ENCODE measurements at places on chromosomes 6 and 20.

GRCh38 chr6:116246089-116246488, 7.8 kb downstream of the TSPYL4 start:
- no peak for DNase-seq

GRCh38 chr6:163232015-163232523, 182.4 kb upstream of the QKI start:
- no peak for DNase-seq

DNA sequence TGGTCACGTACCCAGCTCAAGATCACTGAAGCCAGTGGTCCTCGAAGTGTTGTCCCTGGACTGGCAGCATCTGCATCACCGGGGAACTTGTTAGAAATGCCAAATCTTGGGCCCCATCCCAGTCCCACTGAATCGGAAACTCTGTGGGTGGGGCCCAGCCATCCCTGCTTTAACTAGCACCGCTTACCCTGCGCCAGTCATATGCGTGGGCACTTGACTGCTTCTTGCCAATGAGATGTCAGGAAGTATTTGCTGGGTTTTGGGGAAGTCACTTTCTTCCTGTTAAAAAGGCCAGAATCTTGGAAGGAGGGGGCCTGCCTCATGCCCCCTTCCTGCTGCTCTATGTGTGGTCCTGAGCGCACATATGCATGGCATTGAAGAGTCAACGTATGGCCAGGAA, 11.7 kb upstream of the SULF2 start:
- no peak for DNase-seq

DNA sequence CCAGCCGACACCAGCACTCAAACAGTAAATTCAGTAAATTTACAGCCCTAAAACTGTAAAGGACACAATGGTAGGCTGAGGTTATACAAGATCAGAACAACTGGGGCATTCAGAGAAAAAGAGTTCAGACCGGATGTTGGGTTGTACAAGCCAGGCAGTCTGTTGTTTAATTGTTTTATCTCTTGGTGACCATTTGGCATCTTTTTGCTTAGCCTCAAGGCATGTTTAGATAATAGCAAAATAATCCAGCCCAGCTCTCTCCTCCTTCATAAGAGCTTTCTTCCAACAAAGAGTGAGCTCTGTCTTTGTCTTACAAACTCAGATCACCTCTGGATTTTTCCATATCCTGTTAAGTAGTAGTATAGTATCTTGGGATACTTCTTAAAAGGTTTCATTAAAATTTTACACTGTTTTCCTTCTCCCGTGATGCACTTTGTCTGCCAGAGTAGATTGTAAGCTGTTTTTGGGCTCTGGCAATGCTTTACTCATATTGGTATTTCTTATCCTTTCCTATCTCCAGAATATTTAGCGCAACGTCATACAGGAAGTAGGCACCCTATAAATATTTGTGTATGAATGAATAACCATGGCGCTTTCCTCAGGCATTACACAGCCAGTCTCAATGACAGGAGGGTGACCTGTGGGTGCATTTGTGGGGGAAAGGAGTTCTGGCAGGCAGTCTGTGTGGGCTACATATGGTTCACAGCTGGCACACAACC, 35.6 kb upstream of the TRAM2 start:
- no peak for DNase-seq

DNA sequence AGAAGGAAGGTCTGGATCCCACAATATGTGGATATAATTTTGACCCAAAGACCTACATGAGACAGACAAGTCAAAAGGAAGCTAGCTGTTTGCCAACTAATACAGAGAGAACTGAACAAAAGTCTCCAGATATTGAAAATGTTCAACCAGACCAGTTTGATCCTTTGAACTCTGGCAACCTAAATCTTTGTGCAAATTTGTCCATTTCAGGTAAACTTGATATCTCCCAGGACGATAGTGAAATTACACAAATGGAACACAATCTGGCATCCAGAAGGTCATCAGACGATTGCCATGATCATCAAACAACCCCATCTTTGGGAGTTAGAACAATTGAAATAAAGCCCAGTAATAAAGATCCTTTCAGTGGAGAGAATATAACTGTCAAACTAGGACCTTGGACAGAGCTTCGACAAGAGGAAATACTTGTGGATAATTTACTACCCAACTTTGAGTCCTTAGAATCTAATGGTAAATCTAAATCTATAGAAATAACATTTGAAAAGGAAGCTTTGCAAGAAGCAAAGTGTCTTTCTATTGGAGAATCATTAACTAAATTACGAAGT, 41.9 kb upstream of the SDHAF4 start:
- no peak for DNase-seq

DNA sequence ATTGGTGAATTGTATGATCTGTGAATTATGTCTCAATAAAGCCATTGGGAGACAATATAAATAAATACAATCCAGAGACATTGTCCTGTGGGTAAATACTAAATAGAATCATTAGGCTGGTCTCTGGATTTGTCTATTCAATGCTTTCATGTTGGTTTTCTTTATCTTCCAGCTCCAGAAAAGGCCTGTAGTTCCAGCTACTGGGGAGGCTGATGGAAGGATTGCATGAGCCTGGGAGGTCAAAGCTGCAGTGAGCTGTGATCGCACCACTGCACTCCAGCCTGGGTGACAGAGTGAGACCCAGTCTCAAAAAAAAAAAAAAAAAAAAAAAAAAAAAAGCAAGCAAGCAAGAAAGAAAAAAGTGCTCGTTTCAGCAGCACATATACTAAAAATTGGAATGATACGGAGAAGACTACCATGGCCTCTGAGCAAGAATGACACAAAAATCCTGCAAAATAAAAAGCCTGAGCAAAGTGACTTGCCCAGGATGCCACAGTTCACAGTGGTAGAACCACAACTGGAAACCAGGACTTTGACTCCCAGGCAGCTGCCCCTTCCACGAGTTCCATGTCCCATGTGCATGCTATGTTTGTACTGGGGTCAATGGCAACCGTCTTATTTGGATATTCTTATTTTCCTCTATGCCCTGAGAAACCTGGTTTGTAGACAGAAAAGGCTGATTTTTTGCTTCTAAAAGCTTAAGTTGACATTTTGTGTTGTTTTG, 33.6 kb upstream of the GMPR start:
- DNase-seq: no peak

DNA sequence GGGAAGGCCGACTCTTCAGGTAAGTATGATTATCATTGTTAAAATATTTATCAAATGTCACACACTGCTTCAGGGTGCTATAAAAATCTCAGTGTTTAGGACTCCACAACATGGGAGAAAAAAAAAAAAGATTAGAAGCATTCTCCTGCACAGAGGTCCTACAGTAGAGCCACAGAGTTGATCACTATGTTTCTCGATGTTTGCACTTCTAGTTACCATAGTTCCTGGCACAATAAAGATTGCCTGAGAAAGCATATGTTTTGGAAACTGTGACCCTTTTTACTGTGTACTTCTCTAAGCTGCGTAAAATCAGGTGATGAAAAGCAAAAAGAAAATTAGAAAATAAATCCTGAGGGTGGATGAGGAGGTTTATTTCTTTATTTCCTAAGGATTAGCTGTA, 269.9 kb upstream of the SYNCRIP start:
- DNase-seq: no peak

- no peak for DNase-seq
Observed at GRCh38 chr6:168667428-168667805, 226.4 kb downstream of the SMOC2 start.

DNA sequence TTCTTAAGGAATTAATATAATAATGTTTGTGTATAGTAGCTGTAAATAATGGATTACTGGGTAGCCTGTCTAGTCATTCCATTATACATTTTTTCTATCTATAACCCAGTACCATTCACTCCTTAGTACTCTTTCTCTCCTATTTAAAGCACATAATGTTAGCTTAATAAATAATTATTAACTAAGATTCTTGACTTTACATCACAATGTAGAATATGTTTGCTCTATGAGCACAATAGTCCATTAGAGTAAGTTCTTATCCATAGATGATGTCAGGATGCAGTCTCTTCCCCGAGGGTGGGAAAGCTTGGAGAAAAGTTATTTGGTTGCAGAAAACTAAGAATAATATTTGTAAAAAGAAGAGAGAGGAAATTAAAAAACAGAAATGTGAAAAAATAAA, 226.4 kb upstream of the EYS start:
- DNase-seq: no peak

DNA sequence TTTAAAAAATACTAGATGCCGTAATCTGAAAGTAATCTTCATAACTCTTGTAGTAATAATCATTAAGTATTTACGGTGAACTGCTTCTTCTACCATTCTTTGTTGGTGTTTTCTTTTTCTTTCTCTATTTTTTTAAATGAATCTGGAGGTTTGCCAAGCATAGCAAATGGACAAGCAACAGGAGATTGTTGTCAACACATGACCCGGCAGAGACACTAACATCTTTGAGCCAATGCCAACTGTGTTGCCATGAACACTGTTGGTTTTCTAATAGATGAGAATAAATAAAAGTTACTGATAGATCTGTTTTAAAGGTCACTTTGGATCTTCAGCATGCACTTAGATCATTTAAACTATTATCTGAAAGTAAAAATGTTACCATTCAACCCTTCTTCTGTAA, 523.6 kb upstream of the EYS start:
- DNase-seq: no peak

Data from thymus (tissue), 14 donors.